Endodermal cell (in vitro differentiated cells): ENCODE measurements at places on chromosomes 4 and X. TPM values are rescaled to one million over a fixed set of nuclear protein-coding genes. Genes with fewer than 3 reads are reported as not detected.

RAB39B gene
- 3.3 to 5.4 TPM (median 5.1 TPM) in 3 replicates for total RNA-seq

PWWP3B gene
- total RNA-seq: 0.81 and 0.93 TPM in 2 replicates

DCAF8L2 gene
- total RNA-seq: not detected in 2 replicates

EDA2R gene
- 1.7 and 2.0 TPM in 2 replicates for total RNA-seq

HSFX1 gene
- 3.1 to 3.4 TPM (median 3.2 TPM) in 3 replicates for total RNA-seq

GYG2 gene
- total RNA-seq: 95.8 and 108 TPM in 2 replicates

TBC1D1 gene
- total RNA-seq: 113 to 128 TPM (median 122 TPM) in 3 replicates

DAPP1 gene
- total RNA-seq: not detected in 3 replicates

GPAT3 gene
- 1.3 and 2.0 TPM in 2 replicates for total RNA-seq

PNMA6F gene
- total RNA-seq: not detected in 3 replicates
